Myocyte (in vitro differentiated cells): ENCODE measurements at places on chromosomes 5 and 9. TPM values are rescaled to one million over a fixed set of nuclear protein-coding genes. Genes with fewer than 3 reads are reported as not detected.

- DNase-seq: peak; percentile 22
Observed at GRCh38 chr9:107275530-107275929, 7.5 kb upstream of the RAD23B start.

- peak; percentile 81 for DNase-seq
Observed at GRCh38 chr5:91332267-91333045, 50.7 kb downstream of the ARRDC3 start.

OBP2B gene
- total RNA-seq: not detected in 2 replicates

GRCh38 chr5:74517700-74518099 is 122.8 kb downstream of the ENC1 start:
- DNase-seq: peak; percentile 57

DNA sequence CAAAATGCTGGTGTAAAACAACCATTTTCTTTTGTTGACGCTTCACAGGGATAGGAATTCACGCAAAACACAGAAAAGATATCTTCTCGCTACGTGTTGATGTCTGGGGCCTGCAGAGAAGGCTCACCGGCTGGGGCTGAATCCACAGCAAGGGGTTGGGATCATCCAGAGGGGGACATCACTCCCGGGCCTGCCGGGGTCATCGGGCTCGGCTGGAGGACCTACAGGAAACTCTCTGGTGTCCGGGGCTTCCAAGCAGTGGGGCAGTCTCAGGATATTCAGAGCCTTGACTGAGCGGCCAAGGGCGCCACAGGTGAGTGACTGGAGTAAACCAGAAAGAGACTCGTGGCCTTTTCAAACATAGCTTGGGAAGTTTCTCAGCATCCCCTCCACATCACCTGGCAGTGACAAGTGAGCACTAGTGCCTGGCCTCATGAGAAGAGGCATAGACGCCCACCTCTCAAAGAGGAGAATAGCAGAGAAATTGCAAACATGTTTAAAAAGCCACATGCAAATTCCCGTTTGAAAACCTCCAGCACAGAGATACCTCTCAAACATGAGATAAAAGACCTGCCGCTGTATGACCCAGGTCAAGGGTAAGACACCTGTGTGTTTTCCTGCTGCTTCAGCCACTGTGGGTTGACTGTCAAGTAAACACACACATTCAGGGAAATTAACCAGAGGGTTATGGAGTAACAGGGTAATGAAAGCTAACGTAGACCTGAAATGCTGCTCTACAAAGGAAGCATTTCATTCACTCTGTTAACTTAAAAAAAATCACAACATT is 50.8 kb upstream of the SIMC1 start:
- no peak for DNase-seq

- DNase-seq: no peak
Observed at GRCh38 chr5:156128026-156128425, 198.9 kb upstream of the SGCD start.

GRCh38 chr5:76546497-76547102 is 76.6 kb downstream of the F2RL2 start:
- no peak for DNase-seq

GRCh38 chr5:28117691-28118090 is 1079.3 kb upstream of the CDH9 start:
- no peak for DNase-seq

WDR38 gene
- 0.16 TPM in 1 of 2 replicates, not detected in the other for total RNA-seq

GRCh38 chr9:130990306-130990977 is 18.5 kb upstream of the LAMC3 start:
- no peak for DNase-seq

- no peak for DNase-seq
Observed at GRCh38 chr5:78364005-78364404, 3.6 kb downstream of the SCAMP1 start.

DNA sequence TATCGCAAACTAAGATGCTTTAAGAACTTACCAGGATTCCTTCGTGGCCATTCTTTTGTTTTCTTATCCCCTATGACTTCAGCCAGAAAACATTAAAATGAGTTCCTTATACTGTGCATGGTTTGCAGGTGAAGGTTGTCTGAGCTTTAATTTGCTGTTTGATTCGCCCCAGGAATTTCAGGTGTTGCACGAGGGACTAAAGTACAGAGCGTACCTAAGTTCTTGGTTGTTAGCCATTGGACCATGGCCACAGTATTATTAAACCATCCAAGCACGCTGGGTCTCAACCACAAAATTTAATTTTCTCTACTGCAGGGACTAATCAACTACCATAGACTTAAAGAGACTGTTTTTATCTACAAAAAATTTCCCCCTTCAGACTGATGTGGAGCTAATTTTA is 208.4 kb upstream of the MPDZ start:
- no peak for DNase-seq

GRCh38 chr5:83084336-83084735 is 7.0 kb downstream of the XRCC4 start:
- no peak for DNase-seq

- no peak for DNase-seq
Observed at GRCh38 chr5:181167814-181168488, 20.6 kb downstream of the OR2V2 start.

DNA sequence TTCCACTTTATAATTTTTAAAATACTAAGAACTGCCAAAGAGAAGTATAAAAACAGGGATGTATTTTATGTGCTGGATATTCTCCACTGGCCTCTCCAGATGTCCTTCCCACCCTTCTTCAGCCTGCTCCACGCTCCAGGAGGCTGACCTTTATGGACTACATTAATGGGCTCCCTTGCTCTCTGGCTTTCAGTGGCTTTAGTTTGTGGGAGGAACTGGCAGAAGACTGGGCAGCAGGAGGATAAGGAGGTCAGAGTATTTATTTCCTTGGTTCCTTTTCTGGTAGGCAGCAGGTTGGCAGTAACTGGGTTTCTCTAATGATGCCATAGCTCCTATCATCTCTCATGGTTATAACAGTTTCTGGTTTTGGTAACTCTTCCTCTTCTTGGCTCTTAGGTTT is 133.9 kb downstream of the PAM start:
- no peak for DNase-seq

C5orf58 gene
- not detected in 2 replicates for total RNA-seq

DNA sequence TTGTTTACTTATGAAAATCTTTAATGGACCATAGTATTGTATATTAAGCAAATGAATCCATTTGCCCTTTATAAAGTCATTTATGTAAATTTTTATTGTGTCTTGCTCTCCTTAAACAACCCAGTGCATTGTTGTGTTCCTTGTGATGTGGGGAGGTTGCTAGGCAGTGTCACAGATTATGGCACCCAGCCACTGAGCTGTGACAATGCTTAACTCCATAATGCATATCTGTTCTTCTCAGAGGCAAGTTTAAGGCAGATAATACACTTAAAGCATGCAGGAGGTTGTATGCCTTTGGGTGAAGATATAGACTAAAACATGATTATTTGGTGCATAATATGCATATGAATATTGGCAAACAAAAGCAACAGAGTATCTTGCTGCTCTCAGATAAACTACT is 269.6 kb upstream of the RIOK2 start:
- no peak for DNase-seq

DNA sequence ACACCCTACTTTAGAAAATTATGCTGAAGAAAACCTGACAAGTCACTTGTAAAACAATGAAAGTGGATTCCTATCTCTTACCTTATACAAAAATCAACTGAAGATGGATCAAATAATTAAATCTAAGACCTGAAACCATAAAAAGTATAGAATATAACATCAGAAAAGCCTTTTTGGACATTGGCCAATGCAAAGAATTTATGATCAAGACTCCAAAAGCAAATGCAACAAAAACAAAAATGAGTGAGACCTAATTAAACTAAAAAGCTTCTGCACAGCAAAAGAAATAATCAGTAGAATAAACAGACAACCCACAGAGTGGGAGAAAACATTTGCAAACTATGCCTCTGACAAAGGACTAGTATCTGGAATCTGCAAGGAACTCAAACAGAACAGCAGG is 303.0 kb upstream of the CDH9 start:
- DNase-seq: no peak

MCC gene
- total RNA-seq: 10.2 and 12.0 TPM in 2 replicates

DNA sequence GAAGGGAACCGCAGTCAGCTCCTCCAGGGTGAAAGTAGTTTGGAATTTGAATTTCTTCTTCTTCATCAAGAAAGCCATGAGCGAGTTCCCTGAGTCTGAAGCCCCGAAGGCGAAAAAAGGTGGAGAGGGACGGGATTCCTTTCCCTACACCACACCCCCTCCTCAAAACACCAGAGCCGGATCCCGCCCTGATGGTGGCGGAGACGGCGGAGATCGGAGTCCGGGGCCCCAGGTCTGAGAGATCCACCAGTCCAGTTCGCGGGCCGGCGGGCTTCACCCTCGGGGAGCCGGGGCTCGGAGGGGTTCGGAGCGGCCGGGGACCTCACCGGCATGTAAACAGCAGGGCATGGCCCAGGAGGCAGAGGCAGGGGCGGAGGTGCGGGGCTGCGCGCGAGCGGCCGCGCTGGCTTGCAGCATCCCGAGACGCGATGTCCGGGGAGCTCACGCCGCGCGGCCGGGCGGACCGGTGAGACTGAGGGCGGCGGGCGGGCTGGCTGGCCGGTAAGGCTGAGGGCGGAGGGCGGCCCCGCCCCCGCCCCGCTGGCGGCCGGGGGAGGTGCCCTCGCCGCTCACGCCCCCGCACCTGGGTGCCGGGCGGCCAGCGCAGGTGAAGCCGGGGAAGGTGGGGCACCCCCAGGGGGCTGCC is 606 bp downstream of the EEIG1 start:
- DNase-seq: no peak

- peak; percentile 97 for DNase-seq
Observed at GRCh38 chr9:93139365-93140182, 5.5 kb upstream of the NINJ1 start.

RETREG1 gene
- 11.3 and 17.3 TPM in 2 replicates for total RNA-seq

TRUB2 gene
- total RNA-seq: 13.2 and 17.3 TPM in 2 replicates

DNA sequence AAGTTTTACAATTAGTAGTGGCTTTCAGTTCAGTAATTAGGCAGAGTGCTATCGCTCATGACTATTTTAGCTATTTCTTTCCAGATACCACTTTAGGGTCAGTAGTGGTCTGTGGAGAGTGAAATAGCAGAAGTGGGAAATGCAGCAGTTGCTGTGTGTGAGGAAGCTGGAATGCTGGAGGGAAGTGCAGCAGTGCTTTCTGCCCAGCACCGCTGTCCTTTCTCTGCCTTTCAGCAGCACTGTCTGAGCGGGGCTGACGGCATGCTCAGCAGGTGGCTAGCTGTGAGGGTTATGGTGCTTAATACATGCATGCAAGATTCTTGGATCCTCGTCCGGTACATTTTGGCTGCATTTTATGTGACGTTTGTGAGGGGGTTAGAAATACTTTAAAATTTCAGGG is 213.9 kb downstream of the PBX3 start:
- peak; percentile 64 for DNase-seq

PFN3 gene
- not detected in 2 replicates for total RNA-seq

- DNase-seq: no peak
Observed at GRCh38 chr9:1120500-1121165, 70.5 kb downstream of the DMRT2 start.

DNA sequence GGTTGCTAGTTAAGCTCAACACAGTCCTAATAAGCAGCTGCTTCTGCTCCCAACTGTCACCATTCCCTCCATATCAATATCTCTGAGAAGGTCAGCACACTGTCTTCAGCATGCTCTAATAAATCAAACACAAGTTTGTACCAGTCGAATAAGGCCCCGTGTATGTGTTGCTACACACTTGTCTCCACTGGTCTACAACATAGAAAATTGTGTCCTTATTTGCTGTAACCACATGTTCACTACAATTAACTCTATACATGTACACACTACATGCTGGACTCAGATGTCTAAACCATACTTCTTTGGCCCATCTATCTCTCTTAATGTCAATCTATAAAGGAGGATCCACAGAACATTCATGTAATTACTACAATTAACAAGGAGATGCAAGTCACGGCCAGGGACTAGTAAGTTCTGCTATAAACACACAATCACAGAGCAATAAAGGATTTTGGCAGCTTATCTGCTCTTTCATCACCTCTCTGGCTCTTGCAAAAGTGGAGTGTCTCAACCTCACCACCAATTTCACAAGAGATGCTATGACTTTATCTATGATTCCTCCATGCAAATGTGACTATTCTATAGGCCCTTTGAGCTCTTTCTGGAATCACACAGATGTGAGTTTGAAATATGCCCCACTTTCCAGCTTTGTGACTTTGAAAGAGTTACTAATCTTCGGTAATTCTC is 143.9 kb downstream of the SEMA5A start:
- DNase-seq: no peak

DMGDH gene
- 0.48 and 1.5 TPM in 2 replicates for total RNA-seq

DNA sequence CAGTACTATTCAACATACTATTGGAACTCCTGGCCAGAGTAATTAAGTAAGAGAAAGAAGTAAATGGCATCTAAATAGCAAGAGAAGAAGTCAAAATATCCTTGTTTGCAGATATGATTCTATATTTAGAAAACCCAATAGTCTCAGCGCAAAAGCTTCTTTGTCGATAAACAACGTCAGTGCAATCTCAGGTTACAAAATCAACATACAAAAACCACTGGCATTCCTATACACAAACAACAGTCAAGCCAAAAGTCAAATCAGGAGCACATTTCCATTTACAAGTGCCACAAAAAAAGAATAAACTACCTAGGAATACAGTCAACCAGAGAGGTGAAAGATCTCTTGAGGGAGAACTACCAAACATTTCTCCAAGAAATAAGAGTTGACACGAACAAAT is 1901.9 kb upstream of the ACO1 start:
- DNase-seq: no peak

DNA sequence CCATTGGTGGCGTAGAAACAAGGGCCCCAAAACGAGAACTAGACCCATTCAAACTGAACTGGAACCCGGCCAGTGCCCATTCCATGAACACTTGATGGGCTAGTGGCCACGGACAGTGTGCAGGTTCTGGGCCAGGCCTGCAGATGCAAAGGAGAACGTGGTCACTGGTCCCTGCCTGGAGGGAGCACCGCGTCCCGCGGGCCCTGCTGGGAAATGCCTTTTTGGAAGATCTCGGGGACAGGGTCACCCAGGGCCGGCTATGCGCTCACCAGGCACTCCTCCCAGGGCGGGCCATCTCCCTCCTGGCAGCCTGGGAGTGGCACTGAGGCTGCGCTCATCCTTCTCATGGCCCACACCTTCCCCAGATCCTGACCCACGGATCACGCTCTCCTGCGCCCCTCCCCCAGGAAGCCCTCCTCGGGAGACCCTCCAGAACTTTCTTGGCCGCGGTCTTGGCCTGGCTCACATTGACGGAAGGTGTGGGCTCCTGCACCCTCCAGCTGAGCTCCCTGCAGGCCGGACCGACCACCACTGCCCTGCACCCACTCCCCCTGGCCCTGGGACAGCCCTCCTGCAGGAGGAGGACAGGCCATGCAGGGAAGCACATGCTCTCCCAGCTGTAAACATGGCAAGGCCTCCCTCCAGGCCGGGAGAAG is 2.8 kb upstream of the DIPK1B start:
- no peak for DNase-seq

GRCh38 chr5:52859628-52860027 is 71.9 kb downstream of the ITGA1 start:
- DNase-seq: peak; percentile 39

CYSRT1 gene
- total RNA-seq: 1.4 and 2.0 TPM in 2 replicates

PCDHGB2 gene
- 14.0 and 14.5 TPM in 2 replicates for total RNA-seq
